ENCODE measurements at places on chromosomes 5 and 9.
A peak's percentile ranks its signal among the peaks of the same experiment; 100 is the strongest.

DNA sequence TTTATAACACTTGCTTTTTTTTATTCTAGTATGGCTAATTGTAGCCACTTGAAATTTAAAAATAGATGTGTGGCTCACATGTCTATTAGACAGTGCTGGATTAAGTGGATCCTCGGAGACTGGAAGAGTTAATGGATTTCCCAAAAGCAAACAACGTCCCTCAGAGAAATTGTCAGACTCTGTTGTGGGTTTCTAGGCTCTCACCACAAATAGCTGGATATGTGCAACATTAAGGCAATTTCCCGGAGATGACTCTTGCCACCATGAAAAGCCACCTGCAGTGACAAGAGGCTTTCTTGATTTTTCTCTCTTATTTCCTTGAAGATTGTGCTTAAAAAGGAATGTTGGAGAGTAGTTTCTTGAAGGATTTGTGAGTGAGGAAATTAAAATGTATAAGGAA, 43.2 kb downstream of the TMEM167A start:
- H3K27ac ChIP-seq = no peak overlapping the region
- no peak for DNase-seq
- no peaks in the 10 kb centered on the region for H3K36me3 ChIP-seq
- H3K4me3 ChIP-seq = no peak overlapping the region
- no peaks in the 10 kb centered on the region for H3K4me1 ChIP-seq

- no peaks in the 10 kb centered on the region for H3K27me3 ChIP-seq
- peaks cover 18% of the 10 kb centered on the region for H3K4me1 ChIP-seq
- DNase-seq = no peak
- H3K36me3 ChIP-seq = peaks cover 7% of the 10 kb centered on the region
Measured at GRCh38 chr5:10351919-10352318, 1.6 kb upstream of the MARCHF6 start.

DNA sequence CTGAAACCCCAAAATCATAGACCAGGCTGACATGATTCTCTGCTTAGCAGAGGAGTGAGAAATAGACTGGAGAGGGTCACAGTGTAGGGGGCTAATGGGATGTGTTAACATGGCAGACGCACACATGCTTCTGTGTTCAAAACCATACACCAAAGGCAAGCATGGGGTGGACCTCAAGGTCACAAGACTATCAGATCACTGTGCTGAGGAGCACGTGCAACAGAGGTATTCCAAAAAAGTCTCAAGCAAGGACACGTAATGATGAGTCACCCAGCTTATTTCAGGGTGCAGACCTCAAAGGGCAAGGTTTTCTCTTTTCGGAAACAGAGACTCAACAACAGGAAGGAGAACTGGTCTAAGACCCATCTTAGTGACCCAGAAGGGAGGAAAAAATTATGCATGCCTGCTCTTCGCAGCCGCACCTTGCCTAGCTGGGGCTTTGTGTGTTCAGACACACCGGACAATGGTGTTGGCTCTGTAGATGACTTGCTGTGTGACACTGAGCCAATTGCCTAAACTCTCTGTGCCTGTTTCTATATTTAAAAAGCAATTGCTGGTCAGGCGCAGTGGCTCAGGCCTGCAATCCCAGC, 20.3 kb downstream of the WHRN start:
- no peaks in the 10 kb centered on the region for H3K27me3 ChIP-seq
- DNase-seq = peak; percentile 90
- no peak overlapping the region for H3K4me3 ChIP-seq
- H3K27ac ChIP-seq = no peak overlapping the region

GRCh38 chr5:92102313-92102712, 719.2 kb upstream of the ARRDC3 start:
- no peak overlapping the region for H3K4me3 ChIP-seq
- no peaks in the 10 kb centered on the region for H3K27me3 ChIP-seq
- H3K36me3 ChIP-seq = no peaks in the 10 kb centered on the region
- no peak overlapping the region for H3K27ac ChIP-seq
- no peaks in the 10 kb centered on the region for H3K4me1 ChIP-seq
- no peak for DNase-seq

GRCh38 chr5:135221187-135221473, 177.9 kb downstream of the MACROH2A1 start:
- no peak overlapping the region for H3K27ac ChIP-seq
- H3K27me3 ChIP-seq = no peaks in the 10 kb centered on the region
- no peaks in the 10 kb centered on the region for H3K36me3 ChIP-seq

- H3K27me3 ChIP-seq = peaks cover 35% of the 10 kb centered on the region
Measured at GRCh38 chr5:850511-851006, at the start of gene ZDHHC11. Gene ZDHHC11 (minus strand): TSS chr5:850986. CDS start chr5:850602, 384 bp downstream.
